ENCODE measurements at places on chromosomes 16 and 17.

- DNase-seq, result no peak
Measured at GRCh38 chr17:64707050-64707591, 45.0 kb upstream of the SMURF2 start.

DNA sequence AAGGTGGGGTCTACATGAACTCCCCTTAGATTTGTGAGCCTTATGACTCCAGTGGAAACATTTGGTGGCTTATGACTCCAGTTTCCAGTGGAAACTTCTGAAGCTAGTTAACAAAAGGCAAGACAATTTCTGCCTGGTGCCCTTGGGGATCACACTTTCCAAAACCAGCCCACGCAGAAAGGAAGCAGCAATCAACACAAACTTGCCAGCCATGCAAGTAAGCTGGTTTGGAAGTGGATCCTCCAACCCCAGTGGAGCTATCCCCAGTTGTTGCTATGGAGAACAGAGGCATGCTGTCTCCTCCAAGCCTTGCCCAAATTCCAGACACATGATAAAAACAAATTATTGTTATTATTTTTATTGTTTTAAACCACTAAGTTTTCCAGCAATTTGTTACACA is 130.9 kb downstream of the CDH11 start:
- no peak for DNase-seq

DNA sequence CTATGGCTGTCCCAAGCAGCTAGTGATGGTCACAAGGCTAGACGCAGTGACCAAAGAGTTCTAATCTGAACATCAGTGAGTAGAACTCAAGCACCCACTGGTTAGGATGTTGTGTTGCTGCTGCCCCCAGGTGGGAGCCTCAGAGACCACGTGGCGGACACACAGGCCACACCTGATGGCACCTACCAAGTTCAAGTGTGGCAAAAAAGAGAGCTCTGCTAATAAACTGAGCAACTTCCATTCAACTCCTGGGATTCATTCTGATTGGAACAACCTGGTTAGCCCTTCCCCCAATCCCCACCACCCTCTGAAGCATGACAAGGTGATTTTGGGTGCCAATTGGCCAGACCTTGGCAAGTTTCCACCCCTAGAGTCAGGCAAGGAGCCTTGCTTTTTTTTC is 3.5 kb upstream of the LCMT1 start:
- DNase-seq, result no peak

DNA sequence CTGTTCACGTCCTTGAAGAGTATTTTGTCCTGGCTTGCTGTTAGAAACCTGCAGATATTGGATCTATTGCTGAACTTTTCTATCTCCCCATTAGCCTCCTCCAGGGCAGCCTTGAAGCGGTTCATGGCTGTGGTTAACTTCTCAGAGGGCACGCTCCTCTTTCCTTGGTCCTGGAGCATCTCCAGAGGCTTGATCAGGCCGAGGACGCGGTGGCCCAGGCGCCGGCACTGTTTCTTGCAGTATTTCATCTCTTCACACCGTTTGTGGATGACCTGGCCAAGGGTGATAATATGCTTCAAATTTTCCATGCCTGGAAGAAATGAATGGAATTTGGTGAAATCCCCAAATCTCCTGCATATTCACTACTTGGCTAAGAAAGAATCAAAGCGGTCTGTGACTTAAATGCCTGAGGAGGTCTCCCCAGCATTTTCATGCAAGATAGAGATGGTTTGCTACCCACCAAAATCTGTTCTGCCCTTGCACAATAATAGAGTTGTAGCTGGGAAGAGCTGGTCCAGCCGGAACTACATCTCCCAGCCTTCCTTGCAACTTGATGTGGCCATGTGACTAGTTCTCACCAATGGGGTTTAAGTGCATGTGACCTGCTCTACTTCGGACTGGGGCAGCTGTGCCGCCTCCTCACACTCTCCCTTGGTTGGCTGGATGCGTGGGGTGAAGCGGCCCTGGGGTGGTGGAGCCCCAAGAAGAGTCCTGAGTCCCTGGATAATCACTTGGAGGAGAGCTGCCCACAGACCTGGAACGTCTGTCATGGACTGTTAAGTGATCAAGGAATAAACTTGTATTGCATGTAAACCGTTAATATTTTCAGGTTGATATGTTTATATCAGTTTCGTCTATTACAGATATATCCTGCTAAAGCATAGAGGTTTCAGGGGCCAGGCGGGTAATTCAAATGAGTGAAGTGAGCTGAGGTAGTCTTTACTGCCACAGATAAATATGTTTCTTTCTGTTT is 4.9 kb downstream of the MLKL start:
- peak; percentile 25 for DNase-seq

DNA sequence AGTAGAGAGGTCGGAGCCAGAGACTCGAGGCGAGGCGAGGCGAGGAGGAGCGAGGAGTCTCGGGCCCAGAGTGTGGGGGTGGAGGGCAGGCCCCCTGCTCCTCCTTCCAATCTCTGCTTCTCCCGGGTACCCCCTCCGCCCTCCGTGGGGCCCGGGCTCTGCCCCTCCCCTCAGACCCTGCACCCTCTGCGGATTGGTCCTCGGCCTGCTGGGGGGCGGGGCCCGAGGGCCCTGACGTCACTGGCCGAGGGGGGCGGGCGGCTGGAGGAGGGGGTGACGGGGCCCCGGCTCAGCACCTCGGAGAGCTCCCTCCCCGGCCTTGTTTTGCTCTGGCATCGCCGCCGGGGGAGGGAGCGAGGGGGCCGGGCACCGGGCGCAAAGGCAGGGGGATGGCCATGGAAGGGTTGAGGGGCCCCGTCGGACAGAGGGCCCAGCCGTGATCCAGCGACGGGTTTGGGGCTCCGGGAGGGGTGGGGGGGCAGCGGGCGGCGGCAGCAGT is at the start of gene RUNDC3A:
Gene RUNDC3A (plus strand): TSS at position 282 of the 499 bp plus-strand sequence. CDS start 232 bp downstream, outside the sequence.
- peak; percentile 75 for DNase-seq

All from activated T-helper 1 cell treated with Interleukin-2 at 50 U/mL for 16 hours (primary cell).